ENCODE measurements at places on chromosomes 4 and X.

DNA sequence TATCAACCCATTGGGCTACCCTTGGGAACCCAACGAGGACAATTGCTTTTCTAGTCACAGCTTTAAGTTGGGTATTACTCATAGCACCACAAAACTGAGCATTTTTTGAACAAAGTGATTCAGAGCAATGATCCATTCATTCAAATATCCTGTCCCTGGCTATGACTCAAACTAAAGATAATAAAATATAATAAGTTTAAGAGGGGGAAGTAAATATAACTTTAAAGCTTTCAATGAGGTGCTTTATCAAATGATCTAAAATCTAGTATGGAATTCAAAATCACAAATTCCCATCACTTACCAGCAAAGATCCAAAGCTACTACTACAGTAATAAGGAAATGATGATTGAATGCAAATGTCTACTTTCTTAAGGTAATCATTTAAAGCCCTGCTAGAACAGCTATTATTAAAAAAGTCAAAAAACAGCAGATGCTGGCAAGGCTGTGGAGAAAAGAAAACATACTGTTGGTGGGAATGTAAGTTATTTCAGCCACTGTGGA is 39.8 kb upstream of the S100G start:
- H3K4me3 ChIP-seq = no peak overlapping the region
- no peak overlapping the region for H3K27ac ChIP-seq
- H3K27me3 ChIP-seq = no peaks in the 10 kb centered on the region
- no peaks in the 10 kb centered on the region for H3K4me1 ChIP-seq
- DNase-seq = no peak

- no peak for DNase-seq
- H3K27ac ChIP-seq = no peak overlapping the region
- peaks cover 5% of the 10 kb centered on the region for H3K36me3 ChIP-seq
- no peak overlapping the region for H3K4me3 ChIP-seq
- H3K4me1 ChIP-seq = no peaks in the 10 kb centered on the region
These were observed 24.5 kb upstream of the TSR2 start for GRCh38 chrX:54415534-54416350.

DNA sequence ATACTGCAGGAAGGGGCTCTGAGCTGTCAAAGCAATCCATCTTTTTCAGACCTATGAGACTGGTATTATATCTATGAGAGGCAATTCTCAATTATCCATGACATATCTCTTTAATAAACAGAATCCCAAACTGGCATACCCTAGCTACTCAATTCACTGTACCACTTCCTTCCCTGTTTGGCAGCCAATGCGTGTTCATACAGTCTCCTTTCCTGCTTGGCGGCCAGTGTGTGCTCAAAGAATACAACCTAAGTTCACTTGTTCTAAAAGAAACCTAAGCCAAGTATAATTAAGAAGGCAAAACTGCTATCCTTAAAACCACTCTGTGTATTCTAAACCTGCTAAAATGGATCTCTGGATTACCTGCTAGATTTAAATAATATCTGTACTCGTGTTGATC is 38.3 kb downstream of the ARHGEF9 start:
- peaks cover 31% of the 10 kb centered on the region for H3K4me1 ChIP-seq
- no peaks in the 10 kb centered on the region for H3K27me3 ChIP-seq
- H3K36me3 ChIP-seq = no peaks in the 10 kb centered on the region
- peak overlapping the region; percentile 51 for H3K27ac ChIP-seq

GRCh38 chr4:17760626-17761025 is 20.8 kb downstream of the FAM184B start:
- DNase-seq = no peak
- no peak overlapping the region for H3K4me3 ChIP-seq
- no peak overlapping the region for H3K27ac ChIP-seq
- H3K4me1 ChIP-seq = no peaks in the 10 kb centered on the region
- H3K36me3 ChIP-seq = no peaks in the 10 kb centered on the region
- H3K27me3 ChIP-seq = peaks cover 22% of the 10 kb centered on the region

DNA sequence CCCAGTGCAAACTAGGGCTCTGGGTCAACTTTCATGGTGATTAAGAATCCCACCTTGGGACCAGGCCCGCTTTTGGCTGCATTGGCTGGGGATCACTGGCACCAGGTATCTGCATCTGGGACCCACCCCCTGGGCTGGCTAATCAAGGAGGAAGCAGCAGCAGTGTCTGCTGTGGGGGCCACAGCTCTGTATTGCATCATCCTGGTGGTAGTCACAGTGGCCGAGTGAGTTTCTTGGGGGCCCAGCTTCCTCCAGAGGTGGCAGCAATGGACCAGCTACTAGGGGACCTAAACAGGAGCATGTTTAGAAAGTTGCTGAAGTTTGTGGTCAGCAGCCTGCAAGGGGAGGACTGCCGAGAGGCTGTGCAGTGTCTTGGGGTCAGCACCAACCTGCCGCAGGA is 15.7 kb downstream of the LNX1 start:
- no peak overlapping the region for H3K27ac ChIP-seq
- no peak for DNase-seq
- no peaks in the 10 kb centered on the region for H3K36me3 ChIP-seq
- no peak overlapping the region for H3K4me3 ChIP-seq
- no peaks in the 10 kb centered on the region for H3K27me3 ChIP-seq

All from naive B cell (primary cell).